NCI-H524 treated with DMSO at 0.1 percent for 48 hours (cell line): ENCODE measurements at places on chromosomes 4 and X.
A peak's percentile ranks its signal among the peaks of the same experiment; 100 is the strongest.

- no peak for DNase-seq
Measured at GRCh38 chr4:1082215-1083182, 30.9 kb downstream of the RNF212 start.

DNA sequence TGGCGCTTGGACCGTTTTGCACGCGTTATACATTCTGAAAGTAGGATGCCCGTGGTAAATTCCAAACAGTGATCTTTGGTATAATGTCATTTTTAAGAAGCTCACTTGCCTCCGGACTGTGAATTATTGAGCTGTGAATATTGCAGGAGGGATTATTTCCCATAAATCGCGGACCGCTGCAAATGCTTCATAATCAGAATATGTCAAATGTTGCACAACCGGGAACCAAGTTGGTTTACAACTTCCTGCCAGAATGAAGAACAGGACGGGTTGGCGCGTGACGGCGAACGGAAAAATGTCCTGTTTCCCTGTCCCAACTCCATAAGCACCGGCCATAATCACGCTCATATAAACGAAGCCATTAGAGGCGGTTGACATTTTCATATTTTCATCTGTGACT lies 67.6 kb downstream of the SHOX start:
- no peak for DNase-seq

DNA sequence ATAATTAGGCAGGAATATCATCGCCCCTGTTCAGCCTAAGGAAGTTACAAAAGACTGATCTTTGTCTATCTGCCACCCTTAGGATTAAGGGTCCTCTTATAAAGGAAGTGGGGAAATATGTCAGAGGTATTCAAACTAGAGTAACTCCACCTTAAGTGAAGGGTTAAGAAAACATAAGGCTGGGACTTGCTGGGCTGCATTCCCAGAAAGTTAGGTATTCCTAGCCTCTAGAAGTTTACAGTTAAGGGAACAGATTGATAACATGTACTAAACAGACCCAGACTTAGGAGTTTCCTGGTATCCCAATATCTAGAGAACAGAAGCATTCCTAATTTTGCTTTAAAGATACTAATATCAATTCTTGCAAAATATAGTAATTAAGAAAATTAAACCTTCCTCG lies 6.0 kb downstream of the CXCL2 start:
- DNase-seq: no peak

GRCh38 chrX:112808007-112808406 lies 32.6 kb downstream of the AMOT start:
- no peak for DNase-seq

DNA sequence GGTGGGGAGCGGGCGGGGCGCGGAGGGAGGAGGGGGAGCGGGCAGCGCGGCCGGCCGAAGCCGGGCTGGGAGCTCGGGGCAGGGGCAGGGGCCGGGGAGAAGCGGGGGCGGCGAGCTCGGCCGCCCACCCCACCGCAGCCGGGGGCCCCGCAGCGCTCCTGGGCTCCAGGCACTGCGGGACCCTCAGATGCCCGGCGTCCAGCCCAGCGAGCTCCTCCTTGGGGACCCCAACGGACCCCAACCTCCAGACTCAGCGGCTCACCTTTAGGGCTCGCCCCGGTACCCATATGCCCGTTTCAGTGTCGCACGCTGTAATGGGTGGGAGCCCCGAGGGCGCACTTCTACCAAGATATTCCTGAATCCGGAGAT lies 357 bp upstream of the ADGRG2 start:
- no peak for DNase-seq

- DNase-seq: no peak
Measured at GRCh38 chr4:107312366-107312765, 276.3 kb upstream of the DKK2 start.

DNA sequence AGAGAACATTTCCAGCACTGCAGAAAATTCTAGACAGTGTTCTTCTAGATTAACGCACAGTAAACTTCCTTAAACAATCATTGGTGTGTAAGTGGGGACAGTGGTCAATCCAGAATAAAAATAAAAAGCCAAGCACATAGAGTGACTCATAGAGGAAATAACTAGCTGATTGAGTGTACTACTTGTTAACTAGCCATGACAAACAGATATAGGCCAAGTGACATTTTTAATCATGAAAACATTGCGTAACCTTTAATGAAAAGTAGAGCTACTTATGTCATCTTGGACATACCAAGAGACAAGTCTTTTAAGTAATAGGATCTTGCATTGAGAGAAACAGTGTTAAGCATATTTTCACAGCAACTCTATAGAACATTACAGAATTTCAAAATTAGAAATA lies 233.9 kb upstream of the MAB21L2 start:
- DNase-seq: no peak

- DNase-seq: peak; percentile 74
Measured at GRCh38 chr4:37157476-37158167, 86.9 kb upstream of the NWD2 start.

DNA sequence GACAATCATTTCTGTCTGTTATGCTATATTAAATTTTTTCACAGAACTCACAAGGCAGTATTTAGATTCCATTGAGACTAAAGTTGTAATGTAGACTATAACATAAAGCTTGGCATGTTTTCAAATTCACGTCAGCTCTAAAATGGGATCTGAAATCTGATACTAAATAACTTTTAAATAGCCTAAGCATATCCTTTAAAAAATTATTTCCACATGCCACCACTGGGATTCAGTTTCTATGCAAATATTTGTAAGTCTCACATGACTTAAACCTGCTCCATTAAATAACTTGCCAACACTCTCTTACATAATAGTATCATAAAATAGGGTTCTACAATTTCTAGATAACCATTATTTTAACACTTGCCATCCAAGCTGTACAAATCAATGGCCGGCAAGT lies 32.4 kb downstream of the KLHL8 start:
- DNase-seq: no peak

- DNase-seq: no peak
Measured at GRCh38 chrX:142891046-142891445, 134.7 kb upstream of the SPANXN4 start.

DNA sequence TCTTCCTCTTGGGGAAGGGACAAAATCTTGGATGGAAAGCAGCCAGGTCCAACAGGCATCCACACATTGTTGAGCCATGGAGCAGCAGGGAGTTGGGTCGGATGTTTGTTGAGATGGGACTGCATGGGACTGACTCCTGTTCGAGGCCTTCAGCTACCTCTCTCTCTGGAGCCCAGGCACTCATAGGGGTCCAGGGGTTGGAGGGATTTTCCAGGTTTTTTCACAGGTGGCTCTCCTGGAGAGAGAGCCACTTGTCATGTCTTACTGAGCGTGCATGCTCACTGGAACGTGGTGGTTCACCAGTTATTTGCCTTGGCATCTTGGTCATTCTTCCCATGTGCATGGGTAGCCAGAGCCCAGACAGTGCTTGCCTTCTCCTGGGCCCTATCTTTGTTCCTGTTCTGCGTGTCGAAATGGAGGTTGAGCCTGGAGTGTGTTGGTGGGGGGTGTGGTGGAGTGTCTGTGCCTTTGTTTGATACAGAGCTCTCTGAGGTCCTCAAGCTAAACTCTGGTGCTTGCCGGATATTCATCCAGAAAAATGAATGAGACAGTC lies 60.6 kb downstream of the NBDY start:
- no peak for DNase-seq

- DNase-seq: no peak
Measured at GRCh38 chrX:97102938-97103337, 219.2 kb downstream of the RPA4 start.

DNA sequence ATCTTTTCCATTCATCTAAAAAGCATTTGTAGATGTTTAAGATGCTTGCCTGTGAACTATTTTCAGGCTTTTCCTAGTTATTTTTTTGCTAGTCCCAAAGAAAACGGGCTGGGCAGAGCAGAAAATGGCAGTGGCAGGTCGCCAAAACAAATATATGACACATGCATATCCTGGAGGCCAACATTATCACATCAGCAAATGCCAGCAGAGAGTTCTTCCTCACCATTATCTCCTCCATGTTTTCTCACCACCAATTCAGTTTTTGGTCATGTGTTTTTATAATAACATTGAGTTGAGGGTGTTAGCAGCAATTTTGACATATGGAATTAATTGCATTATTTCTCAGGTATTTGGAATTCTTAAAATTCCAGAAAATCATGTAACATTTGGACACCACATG lies 97.9 kb upstream of the EOLA2 start:
- DNase-seq: no peak

- DNase-seq: no peak
Measured at GRCh38 chr4:116866106-116866505, 219.3 kb downstream of the TRAM1L1 start.

DNA sequence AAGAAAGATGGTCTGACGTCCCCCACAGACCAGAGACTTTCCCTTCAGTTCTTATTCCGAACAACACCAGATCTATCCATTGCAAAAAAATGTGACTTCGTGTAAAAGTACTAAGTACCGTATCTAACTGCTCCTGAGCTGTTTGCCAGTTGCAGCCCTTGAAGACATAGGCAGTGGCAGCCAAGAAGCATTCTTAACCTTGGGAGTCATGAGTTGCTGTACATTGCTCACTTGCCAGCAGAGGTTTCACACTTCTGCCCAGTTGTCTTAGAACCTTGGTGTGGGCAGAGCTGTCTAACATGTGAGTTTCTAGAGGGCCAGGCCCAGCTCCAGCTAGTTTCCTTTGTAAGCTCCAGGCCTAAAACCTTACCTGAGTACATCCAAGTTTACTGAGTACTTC lies 10.5 kb upstream of the CHRDL1 start:
- no peak for DNase-seq

DNA sequence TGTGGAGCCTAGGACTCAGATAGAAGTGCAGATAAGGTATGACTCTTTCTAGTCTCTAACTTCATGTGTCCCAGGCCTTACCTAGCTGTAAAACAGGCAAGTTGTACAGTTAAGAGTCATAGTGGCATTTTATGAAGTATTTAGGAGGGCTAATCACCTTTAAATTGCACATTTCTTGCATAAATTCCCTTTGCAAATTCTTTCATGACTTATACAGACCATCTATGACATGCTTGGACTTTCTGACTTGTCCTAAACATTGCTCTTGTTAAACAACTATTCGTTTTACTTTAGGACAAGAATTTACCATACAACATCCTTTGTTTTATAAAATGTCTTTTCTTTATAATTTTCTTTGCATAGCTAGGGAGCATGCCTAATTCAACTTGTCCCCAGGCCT lies 7.8 kb upstream of the RRAGB start:
- no peak for DNase-seq

GRCh38 chr4:105129286-105130040 lies 17.2 kb upstream of the TET2 start:
- no peak for DNase-seq

GRCh38 chr4:41428601-41429279 lies 109.2 kb upstream of the LIMCH1 start:
- DNase-seq: peak; percentile 85

DNA sequence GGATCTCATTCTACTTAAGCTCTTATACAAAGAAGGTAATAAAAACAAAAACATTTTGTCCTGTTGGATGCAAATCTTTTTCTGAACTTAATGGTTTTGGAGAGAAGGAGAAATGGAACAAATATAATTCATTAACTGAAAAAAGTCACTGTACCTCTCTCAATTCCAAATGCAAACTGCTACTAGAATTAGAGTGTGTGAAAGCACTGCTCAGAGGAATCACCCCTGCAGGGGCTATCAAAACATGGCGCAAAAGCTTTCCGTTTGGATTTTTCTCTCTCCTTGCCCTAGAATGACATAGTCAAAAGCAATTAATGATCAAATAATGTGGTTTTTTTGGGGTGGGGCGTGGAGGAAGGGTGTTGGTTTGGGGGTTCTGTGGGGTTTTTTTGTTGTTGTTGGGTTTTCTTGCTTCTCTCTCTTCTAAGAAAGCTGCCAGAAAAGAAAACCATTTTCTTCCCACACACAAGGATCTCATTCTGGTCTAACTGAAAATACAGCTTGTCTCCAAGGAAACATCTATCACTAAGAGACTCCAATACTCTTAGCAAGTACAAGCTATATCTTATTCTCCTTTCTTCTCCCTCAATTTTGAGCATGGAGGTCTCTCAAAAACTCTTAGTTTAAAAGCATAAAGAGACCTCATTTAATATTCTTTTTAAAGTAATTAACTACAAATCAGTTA lies 41.6 kb downstream of the USP46 start:
- DNase-seq: no peak

GRCh38 chrX:26722666-26723428 lies 506.9 kb downstream of the MAGEB5 start:
- DNase-seq: no peak

DNA sequence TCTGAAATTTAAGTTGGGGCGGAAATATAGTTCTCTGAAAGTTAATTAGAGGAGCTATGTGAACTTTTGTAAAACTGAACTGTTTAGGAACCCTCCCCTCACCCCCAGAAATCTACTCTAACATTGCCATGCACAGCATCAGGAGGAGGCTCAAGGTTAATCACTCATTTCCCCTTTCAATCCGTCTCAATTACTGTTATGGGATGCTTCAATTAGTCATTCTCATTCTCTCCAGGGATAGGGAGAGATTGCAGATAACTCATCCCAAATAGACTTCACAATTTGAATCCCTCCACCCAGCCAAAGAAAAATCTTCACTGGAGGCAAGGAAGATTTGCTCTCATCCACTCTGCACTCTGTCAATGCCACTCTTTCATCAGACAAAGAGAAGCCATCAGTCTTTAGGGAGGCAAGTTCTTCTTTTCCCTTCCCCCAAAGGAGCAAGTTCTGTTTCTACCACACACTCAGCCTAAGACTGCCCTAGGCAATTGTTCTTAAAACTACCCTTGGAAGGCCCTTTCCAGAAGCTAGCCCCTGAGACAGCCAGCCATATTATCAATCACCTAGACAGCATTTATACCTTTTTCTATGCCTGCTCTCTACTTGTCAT lies 140.4 kb downstream of the SLC10A7 start:
- DNase-seq: no peak

DNA sequence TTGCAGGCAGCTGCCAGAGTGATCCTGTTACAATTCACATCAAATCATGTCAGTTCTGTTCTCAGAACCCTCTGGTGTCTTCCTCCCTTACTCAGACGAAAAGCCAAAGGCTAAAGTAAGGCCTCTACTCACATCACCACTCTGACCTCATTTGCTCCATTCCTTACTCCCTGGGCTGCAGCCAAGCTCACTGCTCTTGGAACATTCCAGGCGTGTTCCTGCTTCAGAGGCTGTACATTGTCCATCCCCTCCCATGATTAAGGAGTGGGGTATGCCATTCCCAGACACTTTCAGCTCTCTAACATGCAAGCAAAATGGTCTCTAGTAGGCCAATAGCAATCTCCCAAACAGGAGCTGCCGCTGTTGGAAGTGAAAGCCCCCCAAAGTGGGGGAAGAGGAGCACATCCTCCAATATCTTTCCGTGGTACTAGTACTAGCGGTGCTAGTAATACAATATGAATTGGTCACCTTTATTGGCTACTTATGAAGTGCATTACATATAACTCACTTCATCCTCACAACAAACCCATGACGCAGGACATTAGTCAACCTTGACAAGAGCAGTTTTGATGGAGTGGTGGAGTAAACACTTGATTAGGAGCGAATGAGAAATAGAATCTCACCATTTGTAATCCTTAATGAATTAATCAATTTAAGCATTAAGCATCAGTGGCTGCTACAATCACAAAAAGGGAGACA lies 15.0 kb downstream of the GAB3 start:
- DNase-seq: no peak

GRCh38 chr4:47721892-47722575 lies 115.8 kb downstream of the CORIN start:
- DNase-seq: no peak

GRCh38 chr4:84499624-84499982 lies 511 bp upstream of the NKX6-1 start:
- DNase-seq: peak; percentile 89
